ENCODE measurements at places on chromosomes 1 and 21. TPM values are rescaled to one million over a fixed set of nuclear protein-coding genes. Genes with fewer than 3 reads are reported as not detected.

GPR3 gene
- 1.7 TPM for total RNA-seq

SH2D1B gene
- not detected for total RNA-seq

OR2T35 gene
- total RNA-seq = not detected

NR5A2 gene
- 0.38 TPM for total RNA-seq

GRCh38 chr21:19440792-19441655 is 1037.4 kb upstream of the TMPRSS15 start:
- no peaks in the 10 kb centered on the region for H3K4me1 ChIP-seq
- H3K27me3 ChIP-seq = no peaks in the 10 kb centered on the region
- DNase-seq = no peak
- no peak overlapping the region for H3K27ac ChIP-seq

GRCh38 chr1:72284348-72285073 is 2.2 kb upstream of the NEGR1 start:
- peak; percentile 39 for DNase-seq
- H3K4me1 ChIP-seq = peaks cover 9% of the 10 kb centered on the region
- H3K27ac ChIP-seq = no peak overlapping the region
- no peaks in the 10 kb centered on the region for H3K36me3 ChIP-seq
- H3K27me3 ChIP-seq = peaks cover 44% of the 10 kb centered on the region

DNA sequence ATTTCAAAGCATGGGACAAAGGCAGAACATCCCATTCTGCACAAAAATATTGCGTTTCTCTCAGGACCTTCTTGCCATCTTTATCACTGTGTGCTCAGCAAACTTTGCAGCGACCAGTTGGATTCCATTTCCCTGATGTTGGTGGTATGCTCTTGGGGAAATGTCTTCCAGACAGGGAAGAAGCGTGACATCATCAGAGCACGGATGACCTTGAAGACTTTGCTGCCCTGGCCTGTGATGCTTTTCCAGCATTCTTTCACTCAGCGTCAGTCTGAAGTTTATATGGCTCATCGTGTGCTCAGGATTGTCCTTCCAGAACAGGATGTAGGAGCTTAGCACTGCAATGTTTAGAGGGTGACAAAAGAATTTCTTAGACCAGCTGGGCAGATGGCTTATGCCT is 131.4 kb upstream of the F3 start:
- no peak overlapping the region for H3K4me3 ChIP-seq
- H3K36me3 ChIP-seq = peaks cover 10% of the 10 kb centered on the region
- H3K27me3 ChIP-seq = no peaks in the 10 kb centered on the region

DNA sequence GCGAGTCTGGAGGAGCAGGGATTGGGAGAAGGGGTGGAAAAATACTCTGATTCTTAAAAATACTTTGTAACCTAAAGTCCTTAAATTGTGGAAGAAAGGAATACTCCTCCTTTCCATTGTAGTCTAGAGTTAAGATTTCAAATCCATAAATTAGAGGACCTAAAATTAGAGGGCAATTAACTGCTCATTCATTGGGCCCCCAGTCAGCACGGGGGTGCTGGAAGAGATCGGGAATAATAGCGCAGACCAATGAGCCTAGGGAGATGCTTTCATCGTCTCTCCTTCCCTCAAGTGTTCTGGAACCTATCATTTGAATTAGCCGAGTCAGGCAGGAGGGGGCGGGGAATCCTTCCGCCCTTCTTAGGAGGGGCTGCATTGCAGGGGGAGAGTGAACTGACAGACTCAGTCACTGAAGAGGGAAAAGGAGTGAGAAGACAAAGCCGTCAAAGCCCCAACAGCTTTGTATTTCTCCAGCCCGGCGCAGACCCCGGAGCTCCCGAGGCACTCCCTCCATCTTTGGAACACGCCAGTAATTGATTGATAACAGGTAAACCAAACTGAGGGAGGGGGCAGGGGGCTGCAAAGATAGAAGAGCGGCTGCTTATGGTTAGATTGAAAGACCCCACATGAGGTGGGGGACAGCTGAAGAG is at the start of gene MLLT11:
Gene MLLT11 (plus strand): TSS at position 391 of the 650 bp plus-strand sequence. CDS start 6,828 bp downstream, outside the sequence.
- peaks cover 7% of the 10 kb centered on the region for H3K36me3 ChIP-seq
- peaks cover 56% of the 10 kb centered on the region for H3K4me1 ChIP-seq
- no peaks in the 10 kb centered on the region for H3K27me3 ChIP-seq
- H3K4me3 ChIP-seq = peak within 1 kb of the TSS; percentile 96
- peak within 1 kb of the TSS; percentile 98 for H3K27ac ChIP-seq

Data from mesothelial cell of epicardium (in vitro differentiated cells).